ENCODE measurements at places on chromosomes 3 and 15.

DNA sequence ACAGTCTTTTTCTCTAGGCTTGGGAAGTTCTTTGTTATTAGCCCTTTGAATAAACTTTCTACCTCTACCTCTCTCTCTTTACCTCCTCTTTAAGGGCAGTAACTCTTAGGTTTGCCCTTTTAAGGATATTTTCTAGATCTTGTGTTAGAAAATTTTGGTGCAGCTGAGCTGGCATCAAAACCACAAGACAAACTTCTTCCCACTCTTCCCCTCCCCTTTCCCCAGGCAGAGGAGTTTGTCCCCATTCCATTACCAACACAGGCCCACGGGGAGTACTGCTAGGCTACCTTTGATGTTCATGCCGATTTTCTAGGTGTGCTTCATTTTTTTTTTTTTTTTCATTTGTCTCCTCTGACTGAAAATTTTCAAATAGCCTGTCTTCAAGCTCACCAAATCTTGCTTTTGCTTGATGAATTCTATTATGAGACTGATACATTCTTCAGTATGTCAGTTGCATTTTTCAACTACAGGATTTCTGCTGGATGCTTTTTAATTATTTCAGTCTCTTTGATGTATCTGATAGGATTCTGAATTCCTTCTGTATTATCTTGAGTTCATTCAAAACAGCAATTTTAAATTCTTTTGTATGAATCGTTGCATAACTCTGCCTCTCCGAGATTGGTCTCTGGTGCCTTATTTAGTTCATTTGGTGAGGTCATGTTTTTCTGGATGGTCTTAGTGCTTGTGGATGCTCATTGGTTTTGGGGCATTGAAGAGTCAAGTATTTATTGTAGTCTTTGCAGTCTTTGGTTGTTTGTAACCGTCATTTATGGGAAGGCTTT, 112.0 kb downstream of the UBE2E2 start:
- no peak for DNase-seq

- no peak for DNase-seq
Observed at GRCh38 chr15:42111924-42112323, 17.6 kb upstream of the PLA2G4D start.

- no peak for DNase-seq
Observed at GRCh38 chr3:182523836-182524235, 269.5 kb upstream of the ATP11B start.

GRCh38 chr15:87743562-87743961, 513.0 kb downstream of the NTRK3 start:
- DNase-seq: no peak

GRCh38 chr3:190429681-190430080, 20.0 kb downstream of the TMEM207 start:
- no peak for DNase-seq

- DNase-seq: no peak
Observed at GRCh38 chr15:32743411-32744140, 25.8 kb downstream of the GREM1 start.

GRCh38 chr15:92648190-92648875, 7.2 kb downstream of the FAM174B start:
- DNase-seq: no peak

DNA sequence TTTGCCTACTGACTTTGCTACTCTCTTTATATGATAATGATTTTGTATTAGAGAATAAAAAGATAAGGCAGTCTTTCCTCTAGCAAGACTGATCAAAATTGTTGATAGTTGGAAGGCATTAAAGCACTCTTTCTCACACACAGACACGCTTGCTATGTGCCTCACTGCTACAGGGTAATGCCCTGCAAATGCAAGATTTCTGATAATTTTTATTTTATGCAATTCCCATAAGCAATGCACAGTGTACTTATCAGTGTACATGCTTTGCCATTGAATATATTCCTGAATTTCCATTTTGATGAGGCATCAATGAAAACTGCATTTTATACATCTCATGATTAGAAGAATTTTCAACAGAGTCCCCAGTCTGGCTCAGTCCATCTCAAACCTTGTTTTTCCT, 263.2 kb downstream of the CHST2 start:
- no peak for DNase-seq

GRCh38 chr3:64120876-64121275, 97.6 kb upstream of the PSMD6 start:
- DNase-seq: no peak

DNA sequence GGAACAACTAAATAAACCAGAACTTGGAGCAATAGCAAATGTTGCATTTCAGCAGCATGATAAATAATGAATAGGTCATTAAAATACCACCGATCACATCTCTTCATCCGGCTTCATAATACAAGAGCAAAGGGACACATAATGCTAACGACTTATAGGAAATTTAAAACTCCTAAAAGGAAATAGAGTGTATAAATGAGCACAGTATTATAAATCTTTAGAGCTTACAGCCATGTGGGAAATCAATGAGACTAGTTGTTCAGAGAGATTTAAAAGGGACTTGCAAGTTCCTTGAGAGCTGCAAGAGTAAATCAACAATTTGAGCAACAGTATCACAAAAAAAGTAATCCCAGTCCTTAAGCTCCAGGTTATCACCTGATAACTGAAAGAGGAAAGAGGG, 677.0 kb downstream of the PLOD2 start:
- DNase-seq: no peak

DNA sequence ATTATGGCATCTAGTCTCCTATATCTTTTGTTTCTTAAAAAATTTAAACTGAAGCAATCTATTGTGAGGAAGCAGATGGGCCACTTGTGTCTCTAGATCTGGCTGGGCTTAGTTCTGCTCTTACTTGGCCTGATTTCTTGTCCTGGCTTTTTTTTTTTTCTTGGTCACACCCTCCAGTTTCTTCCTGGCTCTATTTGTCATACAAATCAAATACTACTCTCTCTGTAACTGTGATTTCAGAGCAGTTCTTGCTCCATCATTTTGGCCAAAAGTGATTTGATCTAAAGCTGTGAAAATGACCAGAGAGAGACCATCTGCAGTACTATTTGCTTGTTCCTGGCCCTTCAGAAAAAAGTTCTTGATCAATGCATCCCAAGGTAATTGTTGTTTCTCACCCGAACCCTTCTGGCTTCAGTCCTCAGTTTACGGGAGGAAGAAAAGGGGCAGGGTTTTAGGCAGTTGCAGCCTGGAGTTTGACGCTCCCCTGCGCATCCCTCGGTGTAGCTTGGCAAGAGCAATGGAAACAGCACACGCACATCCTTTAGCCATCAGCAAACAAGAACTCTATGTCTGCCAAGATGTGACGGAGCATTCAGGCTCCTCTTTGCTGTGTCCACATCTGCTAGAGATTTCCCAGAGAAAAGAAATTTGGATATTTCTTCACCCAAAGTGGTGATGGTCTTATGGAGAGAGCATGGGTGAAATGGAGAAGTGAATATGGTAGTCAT, 31.6 kb downstream of the CHST2 start:
- no peak for DNase-seq

All from CD4-positive, alpha-beta memory T cell (primary cell).